ENCODE measurements at places on chromosomes 4 and X.

DNA sequence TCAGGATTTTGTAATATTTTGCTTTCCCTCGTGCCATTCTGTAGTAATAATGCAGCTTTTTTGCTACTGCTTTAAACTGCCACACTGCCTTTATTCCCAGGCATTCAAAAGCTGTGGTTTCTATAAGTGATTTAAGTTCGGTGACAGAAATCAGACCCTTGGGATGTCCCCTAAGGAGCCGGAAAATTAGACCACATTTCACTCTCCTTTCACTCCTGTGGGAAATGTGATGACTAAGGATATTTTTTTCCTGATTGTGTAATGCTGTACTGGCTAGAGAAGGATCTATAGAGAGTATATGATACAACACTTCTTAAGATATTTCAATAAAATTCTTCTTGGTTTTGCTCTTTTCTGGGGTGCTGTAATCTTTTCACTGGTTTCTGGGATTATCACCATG lies 24.4 kb downstream of the UGT2A3 start:
- no peak for DNase-seq

- peak; percentile 86 for DNase-seq
Measured at GRCh38 chrX:9340598-9341290, 124.1 kb upstream of the TBL1X start.

DNA sequence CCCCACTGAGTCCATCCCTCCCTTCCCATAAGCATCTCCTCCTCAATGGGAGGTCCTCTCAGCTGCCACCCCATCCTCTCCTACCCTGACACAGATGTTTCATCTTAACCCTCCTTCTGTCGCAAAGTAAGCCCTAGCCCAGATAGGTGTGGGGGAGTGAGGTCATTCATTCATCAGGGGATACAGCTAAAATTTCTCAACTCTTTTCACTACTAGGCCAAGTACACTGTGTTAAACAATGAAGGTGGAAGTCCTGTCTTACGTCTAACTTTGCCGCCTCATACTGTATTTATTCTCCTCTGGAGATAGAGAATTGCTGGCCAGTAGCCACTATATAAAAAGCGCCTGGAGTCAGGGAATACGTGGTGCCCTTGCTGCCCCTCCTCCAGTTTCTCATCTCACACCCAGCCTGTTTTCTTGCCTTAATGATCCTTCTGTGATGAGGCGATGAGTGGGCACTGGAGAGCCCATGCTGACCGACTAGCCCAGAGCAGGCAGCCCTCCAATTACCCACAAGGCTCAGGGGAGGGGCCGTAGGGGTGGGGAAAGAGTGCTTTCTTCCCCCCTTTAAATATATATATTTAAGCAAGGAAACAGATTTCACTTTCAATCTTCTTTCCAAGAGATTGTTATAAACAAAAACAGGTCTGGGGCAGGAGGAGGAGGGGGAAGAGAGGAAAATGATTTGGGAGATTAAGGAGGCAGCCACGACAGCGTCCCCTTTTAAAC lies 149.5 kb downstream of the PJA1 start:
- DNase-seq, result no peak

GRCh38 chr4:3059943-3060342 lies 14.4 kb downstream of the HTT-AS start:
- DNase-seq, result no peak

- no peak for DNase-seq
Measured at GRCh38 chr4:143643399-143643798, 57.1 kb downstream of the FREM3 start.

- no peak for DNase-seq
Measured at GRCh38 chr4:41214825-41215146, 444 bp upstream of the APBB2 start.

DNA sequence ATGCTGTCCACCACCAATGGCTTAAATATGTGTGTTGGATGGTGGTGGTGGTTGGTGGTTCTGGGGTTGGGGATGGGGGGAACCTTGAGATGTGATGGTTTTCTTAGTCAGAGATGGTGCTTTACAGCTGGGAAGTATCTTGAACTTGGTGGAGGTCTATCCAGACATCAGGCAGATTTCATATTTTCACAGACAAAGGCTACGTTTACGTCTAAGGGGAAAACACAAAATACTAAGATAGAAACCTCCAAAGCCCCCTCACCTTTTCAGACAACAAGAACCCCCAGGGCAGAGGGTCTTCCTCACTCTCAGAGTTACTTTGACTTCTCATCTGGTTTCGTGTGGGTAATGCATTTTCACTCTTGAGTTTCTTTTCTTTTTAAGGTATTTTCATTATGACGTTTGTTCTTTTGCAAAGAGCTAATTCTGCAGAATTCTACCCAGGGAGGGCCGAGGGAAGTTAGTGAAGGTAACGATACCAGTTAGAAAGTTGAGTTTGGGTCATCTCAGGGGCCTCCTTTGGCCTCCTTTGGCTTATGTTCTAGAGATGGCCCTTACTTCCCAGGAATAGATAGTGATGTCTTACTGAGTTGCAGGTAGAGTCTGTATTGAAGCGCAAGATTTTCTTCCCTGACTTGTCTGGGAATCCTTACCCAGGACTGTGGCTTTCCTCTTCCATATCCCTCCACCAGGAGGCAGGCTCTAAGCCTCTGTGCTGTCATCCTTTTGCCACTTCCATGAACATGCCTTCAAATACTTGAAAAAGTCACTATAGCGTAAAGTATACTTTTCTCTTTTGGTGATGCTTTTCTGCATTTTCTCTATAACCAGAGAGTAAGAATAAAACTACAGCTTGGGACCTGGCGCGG lies 31.9 kb downstream of the RHOH start:
- peak; percentile 40 for DNase-seq

- no peak for DNase-seq
Measured at GRCh38 chr4:99979872-99980271, 29.8 kb upstream of the H2AZ1 start.

- DNase-seq, result peak; percentile 11
Measured at GRCh38 chrX:7987160-7988012, 60.2 kb upstream of the PNPLA4 start.

DNA sequence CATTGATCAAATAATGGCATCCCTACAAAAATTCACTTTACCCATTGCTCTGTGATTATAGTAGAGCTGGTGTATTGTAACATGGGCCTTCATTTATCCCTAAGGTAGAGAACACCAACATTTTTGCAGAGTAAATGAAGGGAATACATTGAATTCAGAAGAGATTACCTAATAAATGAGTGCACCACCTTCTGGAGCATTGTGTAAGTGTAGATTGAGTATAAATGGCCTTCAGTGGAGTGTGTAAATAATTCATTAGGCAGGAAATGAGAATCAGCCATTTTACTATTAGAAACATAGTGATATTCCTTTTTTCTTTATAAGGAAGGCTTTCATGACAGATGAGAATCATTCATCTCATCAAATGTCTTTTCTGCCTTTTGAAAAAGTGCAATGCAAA lies 155.8 kb downstream of the FAM47B start:
- DNase-seq, result no peak

- DNase-seq, result no peak
Measured at GRCh38 chr4:164606478-164606877, 147.5 kb upstream of the SMIM31 start.

DNA sequence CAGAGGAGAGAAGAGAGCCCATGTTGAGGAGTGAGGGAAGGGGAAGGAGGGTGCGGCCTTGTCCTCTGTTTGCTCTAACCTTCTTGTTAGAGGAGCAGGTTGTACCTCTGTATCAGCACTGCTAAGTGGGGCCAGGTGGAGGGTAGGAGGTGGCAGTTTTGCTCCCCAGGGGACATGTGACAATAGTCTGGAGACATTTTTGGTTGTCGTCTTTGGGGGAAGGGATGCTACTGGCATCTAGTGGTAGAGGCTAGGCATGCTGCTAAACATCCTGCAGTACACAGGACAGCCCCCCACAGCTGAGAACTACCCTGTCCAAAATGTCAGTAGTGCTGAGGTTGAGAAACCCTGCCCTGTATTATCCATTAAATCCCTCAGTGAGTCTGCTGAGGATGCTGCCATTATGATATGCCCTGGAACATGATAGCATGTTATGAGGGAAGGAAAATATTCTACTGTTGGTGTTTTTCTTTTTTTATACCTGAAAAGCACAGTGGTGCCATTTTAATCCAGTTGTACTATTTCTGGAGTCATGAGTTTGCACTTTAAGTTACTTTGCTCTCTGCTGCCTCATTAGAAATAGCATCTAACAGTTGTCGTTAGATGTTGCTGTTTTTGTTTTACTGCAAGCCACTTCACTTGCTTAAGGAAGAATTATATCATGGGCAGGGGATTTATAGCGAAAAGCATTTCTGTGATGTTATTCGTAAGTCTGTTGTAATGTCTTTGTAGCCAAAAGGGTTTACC lies 90.6 kb downstream of the LRP2BP start:
- DNase-seq, result peak; percentile 55
